ENCODE measurements at places on chromosomes 16 and 17.

- DNase-seq: no peak
Observed at GRCh38 chr17:48647103-48647962, 21.2 kb upstream of the HOXB9 start.

- DNase-seq: no peak
Observed at GRCh38 chr17:66480243-66480642, 177.8 kb downstream of the PRKCA start.

- no peak for DNase-seq
Observed at GRCh38 chr17:76197911-76198310, 42.4 kb downstream of the RNF157 start.

- no peak for DNase-seq
Observed at GRCh38 chr16:88773812-88774291, 11.2 kb downstream of the PIEZO1 start.

- no peak for DNase-seq
Observed at GRCh38 chr17:40298726-40299125, 10.3 kb upstream of the RARA start.

DNA sequence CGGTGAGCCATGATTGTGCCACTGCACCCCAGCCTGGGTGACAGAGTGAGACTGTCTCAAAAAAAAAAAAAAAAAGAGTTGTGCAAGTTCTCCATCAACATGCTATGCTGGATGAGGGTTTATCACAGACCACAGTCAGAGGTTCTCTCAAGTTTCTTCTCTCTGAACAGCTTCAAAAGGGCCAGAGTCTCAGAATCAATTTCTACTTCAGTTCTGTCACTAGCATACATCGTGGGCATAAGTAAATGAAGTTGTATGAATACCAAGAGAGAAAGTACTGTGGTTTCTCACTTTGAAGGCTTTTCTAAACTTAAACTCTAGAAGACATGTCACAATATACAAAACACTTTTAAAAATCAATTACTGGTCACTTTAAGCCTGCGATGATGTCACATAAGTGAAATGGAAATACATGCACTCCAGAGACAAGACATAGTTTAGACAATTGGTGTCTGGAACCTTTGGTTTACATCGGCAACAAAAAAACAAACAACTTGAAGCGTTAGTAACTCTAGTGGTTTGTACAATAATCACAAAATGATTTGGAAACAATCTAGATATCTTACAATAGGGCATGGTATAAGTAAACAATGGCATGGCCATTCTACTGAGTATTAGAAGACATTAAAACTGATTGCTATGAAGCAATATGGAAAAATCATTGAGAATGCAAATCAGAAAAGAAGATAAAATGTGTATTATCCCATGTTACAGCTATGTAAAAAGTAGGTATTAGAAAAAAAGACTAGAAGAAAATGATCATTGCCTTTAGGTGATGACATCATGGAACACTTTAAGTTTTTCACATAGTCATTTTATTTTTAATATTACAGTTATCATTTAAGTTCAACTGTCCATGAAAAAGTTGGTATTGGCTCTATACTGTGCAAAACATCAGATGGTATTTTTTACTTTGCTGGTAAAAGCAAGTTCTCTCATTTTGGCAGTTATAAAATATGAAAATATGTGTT, 232.3 kb downstream of the ZFHX3 start:
- DNase-seq: peak; percentile 11

- no peak for DNase-seq
Observed at GRCh38 chr17:6455321-6455705, 11.1 kb downstream of the PIMREG start.
